ENCODE measurements at places on chromosomes 2 and 18.

DNA sequence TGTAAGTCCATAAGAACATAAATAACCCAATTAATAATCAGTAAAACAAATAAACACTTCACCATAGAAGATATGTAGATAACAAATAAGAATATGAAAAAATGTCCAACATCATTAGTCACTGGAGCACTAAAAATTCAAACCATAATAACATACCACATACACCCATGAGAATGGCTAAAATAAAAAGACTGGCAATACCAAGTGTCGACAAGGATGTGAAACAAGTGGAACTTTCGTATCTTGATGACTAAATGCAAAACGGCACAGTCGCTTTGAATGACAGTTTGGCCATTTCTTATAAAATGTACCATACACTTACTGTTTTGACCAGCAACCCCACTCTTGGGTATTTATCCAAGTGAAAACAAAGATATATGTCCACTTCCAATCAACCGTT is 26.8 kb downstream of the ANKMY1 start:
- DNase-seq, result no peak

DNA sequence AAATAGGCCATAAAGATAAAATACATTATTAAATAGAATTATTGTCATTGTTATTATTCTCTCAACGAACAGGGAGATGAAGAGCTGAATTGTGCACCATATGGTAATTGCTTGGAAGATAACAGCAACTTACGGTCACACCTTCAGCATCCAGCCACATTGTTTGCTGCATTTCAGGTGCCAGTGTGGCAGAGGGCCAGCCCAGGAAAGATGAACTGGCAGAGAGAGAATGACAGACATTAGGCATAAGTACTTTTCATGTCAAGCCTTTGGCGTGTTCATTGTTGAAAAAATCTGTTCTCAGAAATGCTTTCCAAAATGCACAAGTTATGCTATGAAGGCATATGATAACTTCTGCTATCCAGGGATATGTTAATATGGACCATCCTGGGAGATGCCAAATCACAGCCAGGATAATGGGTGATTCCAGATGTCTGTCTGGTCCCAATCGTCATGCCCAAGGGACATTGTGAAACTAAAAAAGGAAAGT is 748.6 kb upstream of the PIK3C3 start:
- no peak for DNase-seq

DNA sequence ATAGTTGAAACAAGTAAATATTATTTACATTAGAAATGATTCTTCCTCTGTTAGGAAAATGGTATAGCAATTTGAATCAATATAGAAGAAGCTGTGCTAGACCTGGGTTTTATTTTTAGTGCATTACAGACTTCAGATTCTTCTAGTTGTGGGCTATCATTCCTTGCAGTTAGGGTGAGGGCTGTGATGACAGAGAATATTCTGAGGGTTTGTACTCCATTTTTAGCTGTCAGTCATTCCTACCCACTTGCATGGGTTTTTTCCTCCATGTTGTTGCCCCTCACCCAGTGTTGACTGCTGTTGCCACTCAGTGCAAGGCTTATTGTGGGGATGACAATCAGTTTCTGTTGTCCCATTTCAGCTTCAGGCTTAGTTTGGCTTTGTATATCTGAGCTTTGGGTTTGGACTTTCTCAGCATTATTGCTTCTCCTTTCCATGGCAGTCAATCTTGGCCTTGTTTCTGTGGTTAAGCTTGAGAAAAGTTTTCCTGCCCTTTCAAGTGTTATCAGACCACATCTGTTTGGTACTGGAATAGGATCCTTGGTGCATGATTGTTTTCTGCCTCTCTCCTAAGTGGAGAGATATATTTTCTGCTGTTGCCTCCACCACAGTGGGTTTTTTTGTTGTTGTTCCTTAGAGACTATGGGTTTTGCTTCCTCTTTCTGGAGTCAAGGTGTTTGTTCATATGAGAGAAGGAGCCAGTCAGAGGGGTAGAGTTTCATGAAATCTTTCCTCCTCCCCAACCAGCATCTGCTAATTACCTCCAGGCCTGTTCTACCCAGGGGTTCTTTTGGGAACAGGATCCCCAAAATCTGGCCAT is 312.7 kb upstream of the CWC22 start:
- no peak for DNase-seq

GRCh38 chr2:238160206-238161129 is 1.7 kb downstream of the ERFE start:
- DNase-seq, result no peak

DNA sequence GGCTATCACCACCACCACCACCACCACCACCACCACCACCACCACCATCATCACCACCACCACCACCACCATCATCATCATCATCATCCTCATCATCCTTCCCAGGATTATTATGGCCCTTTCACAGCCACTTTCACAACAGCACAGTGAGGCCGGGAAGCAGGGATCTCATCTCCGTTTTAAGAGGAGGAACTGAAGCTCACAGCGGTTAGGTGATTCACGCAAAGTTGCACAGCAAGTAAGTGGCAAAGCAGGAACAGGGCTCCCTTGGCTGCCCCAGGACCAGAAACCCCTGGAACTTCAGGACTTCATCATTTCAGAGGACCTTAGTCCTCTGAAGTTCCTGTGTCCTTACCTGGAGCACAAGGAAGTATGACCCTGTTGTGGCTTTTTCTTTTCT is 26.8 kb downstream of the MRPL35 start:
- DNase-seq, result no peak

GRCh38 chr2:159147690-159148089 is 138.8 kb downstream of the WDSUB1 start:
- DNase-seq, result no peak

- no peak for DNase-seq
Observed at GRCh38 chr2:143083636-143084035, 45.6 kb upstream of the ARHGAP15 start.

DNA sequence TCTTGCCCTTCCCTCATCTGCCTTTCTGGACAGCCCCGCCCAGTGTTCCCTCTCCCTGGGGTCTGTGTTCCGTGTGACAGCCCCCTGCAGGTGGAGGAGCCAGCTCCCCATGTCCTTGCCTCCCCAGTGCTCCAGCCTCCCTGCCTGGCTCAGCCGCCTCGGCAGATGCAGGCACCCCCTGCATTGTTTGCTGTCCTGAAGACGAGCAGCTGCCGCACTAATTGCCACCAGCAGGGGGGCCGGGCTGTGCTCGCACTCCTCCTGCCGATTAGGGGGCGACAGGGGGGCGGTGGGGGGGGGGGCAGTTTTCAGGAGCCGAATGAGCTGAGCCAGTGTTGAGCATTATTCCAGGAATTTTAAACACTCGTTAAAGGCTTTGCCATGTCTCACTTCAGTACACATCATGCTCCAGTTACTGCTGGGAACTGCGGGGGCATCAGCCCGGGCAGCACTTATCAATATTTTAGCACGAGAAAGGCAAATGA is 23.3 kb downstream of the SIX3 start:
- DNase-seq, result no peak

DNA sequence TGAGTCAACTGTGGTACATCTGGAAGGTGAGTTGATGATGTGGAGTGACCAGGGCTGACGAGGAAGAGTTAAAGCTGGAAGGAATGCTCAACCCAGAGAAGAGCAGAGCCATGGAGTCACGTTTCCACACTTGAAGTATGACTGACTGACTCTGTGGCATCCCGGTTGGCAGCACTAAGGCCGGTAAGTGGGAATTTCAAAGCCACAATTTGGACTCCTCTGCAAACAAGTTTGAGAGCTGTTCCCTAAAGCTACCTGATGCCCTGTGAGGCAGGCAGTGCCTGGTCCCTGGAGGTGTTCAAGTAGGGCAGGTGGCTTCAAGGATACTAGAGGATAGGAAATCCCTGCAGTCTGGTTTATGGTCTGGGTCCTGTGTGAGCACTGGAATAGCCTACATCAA is 69.3 kb upstream of the ITGB6 start:
- no peak for DNase-seq
